HT1080 (cell line): ENCODE measurements at places on chromosomes 2 and 18. TPM values are rescaled to one million over a fixed set of nuclear protein-coding genes. Genes with fewer than 3 reads are reported as not detected.

GRCh38 chr2:236172255-236173035 is 4.3 kb upstream of the GBX2 start:
- no peak for DNase-seq

- no peak for DNase-seq
Observed at GRCh38 chr2:46421361-46421760, 58.0 kb upstream of the TMEM247 start.

GRCh38 chr2:233111427-233111826 is 51.3 kb downstream of the INPP5D start:
- DNase-seq, result no peak

GRCh38 chr2:237692601-237693290 is 65.4 kb downstream of the LRRFIP1 start:
- DNase-seq, result peak; percentile 34

GRCh38 chr2:85577386-85578242 is at the start of gene VAMP8:
VAMP8 (plus strand) TSS chr2:85577586; CDS start chr2:85577647, 61 bp downstream.
- no peak for DNase-seq

- DNase-seq, result no peak
Observed at GRCh38 chr2:175955136-175955535, 46.9 kb downstream of the LNPK start.

DNA sequence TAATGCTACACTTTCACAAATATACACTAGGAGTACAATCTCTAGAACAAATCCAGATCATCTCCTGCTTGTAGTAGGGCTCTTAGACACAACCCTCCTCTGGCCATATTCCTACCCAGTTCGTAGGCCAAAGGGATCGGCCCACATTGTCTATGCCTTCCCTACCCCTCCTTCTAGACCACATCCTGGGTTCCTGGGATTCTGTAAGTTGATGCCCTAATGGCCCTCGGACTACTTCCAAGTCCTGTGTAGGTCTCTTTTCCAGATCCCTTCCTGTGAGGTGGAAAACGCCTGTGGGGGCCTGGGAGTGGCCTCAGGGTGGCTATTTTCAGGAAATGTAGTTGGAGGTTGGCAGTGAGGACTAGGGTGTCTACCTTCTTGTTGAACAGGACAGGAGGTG is 289.7 kb downstream of the ZNF385B start:
- DNase-seq, result no peak

DNA sequence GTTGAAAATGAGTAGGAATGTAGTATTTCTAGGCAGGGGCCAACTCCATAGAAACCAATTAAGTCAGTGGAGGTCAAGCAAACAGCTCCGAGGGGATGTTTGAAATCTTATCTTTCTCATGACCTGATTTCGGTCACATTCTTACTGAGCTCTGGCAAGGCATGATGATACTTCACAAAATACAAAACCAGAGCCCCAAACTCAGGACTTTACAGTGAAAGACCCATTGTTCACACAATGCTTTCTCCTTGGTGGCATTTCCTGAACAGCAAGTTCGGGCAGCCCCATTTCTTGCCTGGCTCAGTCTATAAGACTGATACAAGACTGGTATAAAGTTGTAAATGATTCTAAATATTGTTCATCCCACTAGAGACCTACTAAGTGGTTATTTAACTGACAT is 53.3 kb downstream of the LAMA1 start:
- DNase-seq, result no peak

Gene DPP10
- total RNA-seq, result not detected in 2 replicates

Gene MC2R
- not detected in 2 replicates for total RNA-seq
